Activated T-helper 1 cell treated with Interleukin-2 at 50 U/mL for 16 hours (primary cell): ENCODE measurements at places on chromosomes 3 and 15.
A peak's percentile ranks its signal among the peaks of the same experiment; 100 is the strongest.

GRCh38 chr15:94239474-94239873 lies 8.1 kb downstream of the MCTP2 start:
- DNase-seq, result no peak

- no peak for DNase-seq
These were observed 125.7 kb downstream of the EEFSEC start for GRCh38 chr3:128278761-128279600.

DNA sequence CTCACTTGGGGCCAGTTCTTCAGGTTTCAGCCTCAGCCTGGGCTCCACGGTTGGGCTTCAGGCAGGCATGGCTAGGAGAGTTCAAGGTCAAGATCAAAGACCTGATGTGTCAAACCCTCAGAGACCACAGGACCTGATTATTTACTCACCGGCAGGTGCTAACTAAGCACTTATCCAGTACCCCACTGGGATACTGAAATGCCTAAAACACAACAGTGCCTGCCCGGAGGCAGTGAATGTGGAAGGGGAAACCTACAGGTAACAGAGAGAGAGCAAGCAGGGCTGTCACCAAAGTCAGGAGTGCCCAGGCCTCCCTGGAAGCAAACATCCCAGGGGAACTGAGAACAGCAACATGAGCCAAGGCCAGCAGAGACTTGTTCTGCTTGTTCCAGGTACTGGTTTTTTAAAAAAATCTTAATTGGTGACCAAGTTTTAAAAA lies 6.7 kb downstream of the IDH2 start:
- DNase-seq, result no peak

- no peak for DNase-seq
These were observed 17.8 kb upstream of the ERICH6 start for GRCh38 chr3:150721285-150722130.

DNA sequence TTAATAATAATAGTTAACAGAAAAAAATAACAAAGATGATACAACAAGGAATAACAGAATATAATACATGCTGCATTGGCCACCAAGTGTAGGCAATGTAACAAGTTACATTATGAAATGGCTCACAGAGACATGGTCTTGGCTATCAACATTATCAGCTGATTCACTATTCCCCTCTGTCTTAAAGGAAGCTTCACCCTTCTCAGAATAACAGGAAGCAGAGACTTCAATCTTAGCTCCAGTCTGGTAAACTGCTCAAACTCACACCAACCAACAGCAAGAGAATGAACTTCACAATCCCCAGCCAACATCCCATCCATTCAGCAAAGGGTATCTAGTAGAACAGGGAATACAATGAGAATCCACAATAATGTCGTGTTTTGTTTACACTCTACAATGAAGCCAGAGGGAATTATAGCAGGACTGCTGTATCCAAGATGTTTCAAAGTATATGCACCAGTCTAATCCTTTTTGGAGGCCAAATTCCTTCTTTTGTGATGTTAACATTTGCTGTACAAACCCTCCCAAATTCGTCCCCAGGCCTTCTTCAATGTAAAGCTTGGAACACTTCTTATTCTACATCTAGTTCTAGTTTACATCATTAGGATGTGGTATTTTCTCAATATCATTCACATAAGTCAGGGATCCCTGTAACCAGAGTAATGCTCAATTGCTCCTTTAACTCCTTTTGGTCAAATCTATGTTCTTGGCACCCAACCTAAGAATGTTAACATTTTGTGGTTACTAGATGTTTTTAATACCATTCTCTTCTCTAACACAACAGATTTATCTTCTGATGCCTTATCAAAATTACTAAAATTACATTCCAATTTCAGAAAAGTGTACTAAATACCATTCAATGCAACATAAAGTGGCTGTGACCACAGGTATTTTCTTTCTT lies 52.4 kb upstream of the CMSS1 start:
- no peak for DNase-seq

- no peak for DNase-seq
These were observed 41.4 kb downstream of the VGLL4 start for GRCh38 chr3:11602239-11602840.

DNA sequence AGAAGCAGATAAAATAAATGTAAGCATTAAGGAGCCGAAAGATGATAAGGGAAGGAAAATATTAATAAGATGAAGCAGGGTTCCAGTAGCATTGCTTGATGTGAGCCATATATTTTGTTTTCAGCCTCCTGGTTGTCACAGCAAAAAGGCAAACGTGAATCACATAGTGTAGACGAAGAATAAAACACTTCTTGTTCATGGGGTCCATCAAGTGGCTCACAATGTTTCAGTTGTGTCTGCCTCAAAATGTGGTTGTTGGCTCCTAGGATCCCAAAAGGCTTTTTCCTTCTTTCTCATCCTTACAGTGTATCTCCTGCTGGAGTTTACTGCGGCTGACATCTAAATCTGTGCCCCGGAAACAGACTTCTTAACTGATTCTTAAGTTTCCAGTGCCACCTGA lies 195.1 kb downstream of the GHSR start:
- no peak for DNase-seq

GRCh38 chr3:151391720-151392119 lies 7.2 kb upstream of the P2RY12 start:
- DNase-seq, result no peak

- DNase-seq, result no peak
These were observed 56.1 kb upstream of the C3orf49 start for GRCh38 chr3:63762934-63763550.

DNA sequence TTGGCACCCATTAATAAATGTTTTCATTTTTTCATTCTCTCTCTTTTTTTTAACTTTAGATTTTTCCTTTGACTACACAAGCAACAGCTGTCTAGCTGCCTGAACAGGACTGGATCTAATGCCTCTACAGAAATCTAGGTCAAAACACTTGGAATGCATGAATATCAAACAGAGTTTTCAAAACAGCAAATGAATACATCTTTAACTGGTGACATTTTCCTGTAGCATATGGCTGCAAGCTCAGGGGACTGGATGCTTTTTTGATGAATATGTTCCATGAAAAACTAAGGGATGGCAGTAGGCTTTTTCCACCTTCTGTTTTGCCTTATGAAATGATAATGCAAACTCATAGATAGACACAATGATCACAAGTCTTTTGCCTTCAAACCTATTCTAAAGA lies 661.7 kb downstream of the MCTP2 start:
- DNase-seq, result no peak

GRCh38 chr3:66577426-66578203 lies 76.8 kb upstream of the LRIG1 start:
- no peak for DNase-seq

GRCh38 chr3:120561251-120562045 lies 34.7 kb upstream of the NDUFB4 start:
- DNase-seq, result peak; percentile 44

GRCh38 chr3:194320744-194321243 lies 30.3 kb downstream of the CPN2 start:
- no peak for DNase-seq

DNA sequence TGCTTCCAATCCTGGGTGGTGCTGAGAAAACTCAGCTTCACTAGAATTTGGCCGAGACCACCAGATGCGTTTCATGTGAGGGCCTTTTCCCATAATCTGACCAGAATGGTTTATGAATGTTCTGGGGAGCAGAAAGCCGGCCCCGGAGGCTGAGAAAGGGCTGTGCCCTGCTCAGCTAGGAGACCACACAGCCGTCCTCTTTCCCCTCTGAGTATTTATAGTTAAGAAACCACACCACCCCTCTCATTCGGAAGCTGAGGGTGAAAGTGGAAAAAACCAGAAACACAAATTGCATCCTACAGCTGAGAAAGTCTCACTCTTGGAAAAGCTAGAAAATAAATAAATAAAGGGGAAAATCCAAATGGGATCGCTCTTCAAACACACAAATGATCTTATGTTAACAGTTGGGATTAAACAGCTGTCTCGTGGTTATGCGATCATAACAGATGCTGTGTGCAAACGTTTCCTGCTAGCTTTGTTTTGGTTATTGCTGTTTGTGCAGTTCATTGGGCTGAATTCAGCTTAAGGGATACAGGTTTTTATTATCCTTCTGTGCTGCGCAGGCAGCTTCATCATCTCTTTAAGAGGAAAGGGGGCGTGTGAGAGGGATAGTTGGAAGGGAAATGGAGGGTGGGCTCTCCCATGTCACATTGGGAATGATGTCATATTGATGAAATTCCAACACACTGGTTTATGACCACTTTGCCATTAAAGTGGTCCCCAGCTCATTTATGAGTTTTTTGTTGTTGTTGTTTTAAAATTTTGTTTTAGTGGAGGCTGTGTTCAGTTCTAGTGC lies 1026.2 kb upstream of the NR2F2 start:
- DNase-seq, result no peak

GRCh38 chr15:52093539-52094510 lies 18.8 kb downstream of the BCL2L10 start:
- no peak for DNase-seq

GRCh38 chr15:88797663-88798339 lies 5.4 kb upstream of the ACAN start:
- no peak for DNase-seq

- no peak for DNase-seq
These were observed 93.8 kb upstream of the IGF1R start for GRCh38 chr15:98554272-98555172.

DNA sequence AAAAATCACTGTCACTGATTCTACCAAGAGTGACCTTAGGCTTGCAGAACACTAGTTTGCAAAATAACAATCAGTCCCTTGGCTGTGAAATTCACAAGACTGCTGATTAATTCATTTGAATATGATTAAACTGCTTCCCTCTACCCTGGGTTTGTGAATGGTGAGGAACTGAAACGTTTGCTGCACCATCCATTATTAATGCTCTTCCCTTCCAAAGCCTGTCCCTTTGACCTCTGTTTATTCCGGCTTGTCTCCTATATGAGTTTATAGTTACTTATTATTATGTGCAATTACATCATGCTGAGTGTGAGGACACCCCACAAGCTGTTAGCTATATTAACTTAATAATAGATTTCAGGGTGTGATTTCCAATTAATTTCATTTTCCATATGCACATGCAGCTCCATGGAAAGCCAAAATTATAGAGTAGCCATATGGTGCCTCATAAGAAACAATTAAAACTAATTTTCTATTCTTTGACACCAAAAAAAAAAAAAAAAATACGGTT lies 96.5 kb downstream of the SUCLG2 start:
- no peak for DNase-seq

GRCh38 chr15:48367483-48367882 lies 36.3 kb downstream of the DUT start:
- no peak for DNase-seq

GRCh38 chr3:21745966-21746365 lies 5.0 kb downstream of the ZNF385D start:
- DNase-seq, result no peak

- no peak for DNase-seq
These were observed 45.9 kb downstream of the FAM43A start for GRCh38 chr3:194731506-194732073.

GRCh38 chr3:155026999-155027591 lies 53.0 kb upstream of the MME start:
- DNase-seq, result no peak

GRCh38 chr15:28107904-28108275 lies 8.8 kb upstream of the OCA2 start:
- DNase-seq, result no peak

- no peak for DNase-seq
These were observed 40.5 kb upstream of the MAGEF1 start for GRCh38 chr3:184752361-184752760.

DNA sequence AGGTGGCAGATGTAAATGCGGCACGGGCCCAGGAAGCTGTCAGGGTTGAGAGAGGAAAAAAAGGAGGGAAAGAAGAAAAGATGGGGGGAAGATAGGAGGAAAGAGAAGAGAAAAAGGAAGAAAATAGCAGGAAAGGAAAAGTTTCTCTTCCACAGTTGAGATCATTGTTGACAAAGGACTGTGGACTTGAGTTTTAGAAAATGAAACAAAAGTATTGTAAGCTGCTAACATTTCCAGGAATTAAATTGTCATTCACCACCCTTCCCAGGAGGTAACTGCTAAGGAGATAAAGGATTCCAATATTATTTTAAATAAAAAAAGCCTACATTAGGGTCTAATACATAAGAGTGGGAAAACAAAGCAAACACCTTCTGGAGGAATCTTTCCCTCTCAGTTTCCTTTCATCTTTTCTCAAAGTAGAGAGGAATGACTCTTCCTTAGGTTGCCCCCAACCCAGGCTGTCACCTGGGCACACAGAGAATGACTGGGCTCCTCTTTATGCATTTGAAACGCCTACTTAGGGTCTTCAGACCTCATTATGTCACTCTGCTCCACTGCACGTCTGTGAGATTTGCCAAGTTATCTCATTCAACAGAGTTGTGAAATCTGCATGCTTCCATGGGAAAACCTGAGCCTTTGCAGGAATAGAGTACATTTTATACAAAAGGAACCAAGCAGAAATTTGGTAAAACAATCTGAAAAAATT lies 194.0 kb downstream of the TNIK start:
- DNase-seq, result no peak

DNA sequence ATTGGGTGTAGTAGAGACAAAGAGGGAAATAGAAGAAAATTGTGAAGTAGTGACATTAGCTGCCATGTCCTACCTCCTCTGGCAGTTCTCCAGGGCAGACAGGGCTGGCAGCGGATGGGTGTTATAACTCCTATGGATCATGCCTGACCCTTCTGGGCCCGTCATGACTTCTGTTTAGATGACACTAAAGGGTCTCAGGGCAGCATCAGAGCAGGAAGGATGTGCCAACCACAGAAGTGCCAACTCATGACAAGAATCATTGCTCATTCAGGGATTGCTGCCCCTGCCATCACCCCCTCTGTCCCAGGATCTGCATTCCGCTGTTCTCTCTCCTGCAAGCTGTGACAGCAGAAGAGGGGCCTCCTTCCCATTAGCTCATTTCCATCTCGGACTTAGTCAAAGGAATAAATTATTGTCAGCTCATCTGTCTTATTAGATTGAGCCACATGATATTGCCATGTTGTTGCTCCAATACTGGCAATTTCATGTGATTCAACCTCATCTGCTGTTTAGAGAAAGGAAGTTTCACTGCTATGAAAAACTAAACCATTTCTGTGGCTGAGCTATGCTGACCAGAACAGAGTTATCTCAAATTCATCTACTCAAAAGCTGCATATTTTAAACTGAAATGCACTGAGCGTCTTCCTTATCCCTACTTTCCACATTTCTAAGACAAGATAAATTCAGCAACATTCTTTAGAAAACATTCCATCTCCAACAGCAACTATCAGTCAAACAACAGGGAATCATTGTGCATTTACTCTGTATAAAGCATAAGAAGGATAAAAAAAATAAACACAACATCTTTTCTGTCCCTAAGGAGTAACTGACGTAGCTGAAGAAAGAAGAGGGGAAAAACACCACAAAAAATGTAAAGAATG lies 271.6 kb downstream of the FHIT start:
- no peak for DNase-seq

DNA sequence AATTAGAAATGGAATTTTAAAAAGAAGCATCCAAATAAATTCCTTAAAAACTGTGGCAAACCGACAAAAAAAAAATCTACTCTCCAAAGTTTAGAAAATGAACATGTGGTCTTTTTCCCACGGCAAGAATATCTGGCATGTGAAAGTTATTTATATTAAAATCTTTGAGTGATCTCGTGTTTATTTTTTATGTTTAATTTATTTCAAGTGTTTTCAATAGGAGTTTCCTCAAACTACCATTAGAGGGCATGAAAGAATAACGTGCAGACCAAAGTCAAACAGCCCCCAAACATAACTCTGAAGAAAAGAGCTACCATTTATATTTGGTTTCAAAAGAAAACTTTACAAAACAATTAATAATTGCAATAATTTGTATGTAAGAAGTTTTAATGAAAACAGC lies 286.4 kb downstream of the ZIC4 start:
- no peak for DNase-seq

GRCh38 chr15:60695713-60696522 lies 217.0 kb upstream of the ICE2 start:
- DNase-seq, result peak; percentile 10

GRCh38 chr3:79887213-79887612 lies 119.4 kb upstream of the ROBO1 start:
- DNase-seq, result no peak

GRCh38 chr15:77282333-77282732 lies 137.6 kb downstream of the PEAK1 start:
- no peak for DNase-seq
